Ovary (tissue), 10 donors: ENCODE measurements at places on chromosomes 12 and 14.

DNA sequence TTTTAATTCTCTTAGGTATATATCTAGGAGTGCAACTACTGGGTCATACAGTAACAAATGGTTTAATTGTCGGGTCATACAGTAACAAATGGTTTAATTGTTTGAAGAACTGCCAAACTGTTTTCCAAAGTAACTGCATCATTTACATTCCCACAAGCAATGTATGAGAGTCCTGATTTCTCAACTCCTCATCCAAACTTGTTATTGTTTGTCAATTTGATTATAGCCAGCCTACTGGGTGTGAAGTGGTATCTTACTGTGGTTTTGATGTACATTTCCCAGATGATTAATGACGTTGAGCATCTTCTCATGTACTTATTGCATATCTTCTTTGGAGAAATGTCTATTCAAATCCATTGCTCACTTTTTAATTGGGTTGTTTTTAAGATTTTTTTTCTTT, 67.6 kb upstream of the CFL2 start:
- DNase-seq = no peak

- DNase-seq = no peak
These were observed 30.3 kb downstream of the WBP11 start for GRCh38 chr12:14772946-14773345.

GRCh38 chr14:72638021-72638420, 255.9 kb downstream of the DPF3 start:
- no peak for DNase-seq

- DNase-seq = no peak
These were observed 1.4 kb downstream of the MAP3K9 start for GRCh38 chr14:70807898-70808415.

DNA sequence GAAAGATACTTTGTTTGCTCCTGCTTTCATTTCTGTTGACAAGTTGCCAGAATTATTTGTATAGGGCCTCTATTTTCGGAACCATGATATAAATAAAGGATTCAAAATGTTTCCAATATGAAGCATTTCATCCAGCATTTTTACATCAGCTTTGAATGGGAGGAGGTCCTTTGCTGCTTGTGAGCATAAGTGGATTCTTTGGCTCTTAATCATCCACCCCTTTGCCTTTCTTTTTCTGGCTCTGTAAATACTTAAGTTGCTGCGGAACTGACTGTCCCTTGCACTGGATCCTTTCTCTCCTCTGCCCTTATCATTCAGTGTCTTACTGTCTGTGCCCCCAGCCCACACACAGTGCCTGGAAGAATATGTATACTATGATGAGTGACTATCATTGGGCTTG, 357.3 kb upstream of the RGS6 start:
- no peak for DNase-seq

GRCh38 chr14:102249041-102249440, 55.9 kb downstream of the MOK start:
- DNase-seq = no peak

- DNase-seq = no peak
These were observed 161.2 kb downstream of the PRKCH start for GRCh38 chr14:61482348-61483206.

- peak; percentile 36 for DNase-seq
These were observed 55.6 kb upstream of the PPP2R5C start for GRCh38 chr14:101705733-101706508.

- DNase-seq = peak; percentile 16
These were observed 9.0 kb upstream of the MTA1 start for GRCh38 chr14:105410642-105411016.

GRCh38 chr14:61296719-61297502, 15.8 kb upstream of the TMEM30B start:
- no peak for DNase-seq

DNA sequence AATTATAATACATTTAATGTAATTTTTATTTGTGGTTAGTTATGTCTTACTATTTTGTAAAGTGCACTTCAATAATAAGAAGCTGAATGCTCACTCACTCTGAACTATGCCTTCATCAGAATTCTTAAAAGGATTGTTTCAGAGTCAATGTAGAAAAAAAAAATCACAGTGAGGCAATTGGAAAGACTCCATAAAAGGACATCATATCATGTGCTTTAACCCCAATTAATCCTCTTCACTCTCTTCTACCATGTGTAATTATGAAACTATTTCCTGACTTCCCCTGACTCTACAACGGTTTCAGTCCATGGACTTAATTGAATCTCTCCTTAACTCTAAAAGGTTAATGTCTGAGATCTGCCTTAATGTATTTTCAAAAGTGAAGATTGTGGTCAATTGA, 250.4 kb upstream of the ALG10 start:
- DNase-seq = no peak

DNA sequence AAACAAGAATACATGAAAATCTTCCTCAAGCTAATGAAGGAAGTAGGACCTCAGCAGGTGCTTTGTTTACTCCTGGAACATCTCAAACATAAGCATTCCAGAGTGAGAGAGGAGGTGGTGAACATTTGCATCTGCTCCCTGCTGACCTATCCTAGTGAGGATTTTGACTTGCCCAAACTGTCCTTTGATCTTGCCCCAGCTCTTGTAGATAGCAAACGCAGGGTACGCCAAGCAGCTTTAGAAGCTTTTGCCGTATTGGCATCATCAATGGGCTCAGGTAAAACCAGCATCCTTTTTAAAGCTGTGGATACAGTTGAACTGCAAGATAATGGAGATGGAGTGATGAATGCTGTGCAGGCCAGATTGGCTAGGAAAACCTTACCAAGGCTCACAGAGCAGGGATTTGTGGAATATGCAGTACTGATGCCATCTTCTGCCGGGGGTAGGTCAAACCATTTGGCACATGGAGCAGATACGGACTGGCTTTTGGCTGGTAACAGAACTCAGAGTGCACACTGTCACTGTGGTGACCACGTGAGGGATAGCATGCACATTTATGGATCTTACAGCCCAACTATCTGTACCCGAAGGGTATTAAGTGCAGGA, 1.9 kb downstream of the TOGARAM1 start:
- DNase-seq = no peak

GRCh38 chr12:52871291-52872039, 22.7 kb upstream of the KRT78 start:
- no peak for DNase-seq

DNA sequence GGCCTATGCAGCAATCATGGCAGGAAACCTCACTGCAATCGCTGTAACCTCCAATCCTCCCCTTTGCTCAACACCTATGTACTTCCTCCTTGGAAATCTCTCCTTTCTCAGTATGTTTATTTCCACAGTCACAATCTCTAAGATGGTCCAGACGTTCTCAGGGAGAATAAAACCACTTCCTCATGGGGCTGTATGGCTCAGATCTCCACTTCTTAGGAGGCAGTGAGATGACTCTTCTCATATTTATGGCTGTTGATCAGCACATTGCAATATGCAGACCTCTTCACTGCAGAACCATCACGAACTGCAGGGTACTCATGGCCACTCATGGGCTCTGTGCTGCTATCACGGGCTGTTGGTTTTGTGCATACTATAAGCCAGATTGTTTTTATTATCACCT, 17.1 kb upstream of the OR4K17 start:
- no peak for DNase-seq

DNA sequence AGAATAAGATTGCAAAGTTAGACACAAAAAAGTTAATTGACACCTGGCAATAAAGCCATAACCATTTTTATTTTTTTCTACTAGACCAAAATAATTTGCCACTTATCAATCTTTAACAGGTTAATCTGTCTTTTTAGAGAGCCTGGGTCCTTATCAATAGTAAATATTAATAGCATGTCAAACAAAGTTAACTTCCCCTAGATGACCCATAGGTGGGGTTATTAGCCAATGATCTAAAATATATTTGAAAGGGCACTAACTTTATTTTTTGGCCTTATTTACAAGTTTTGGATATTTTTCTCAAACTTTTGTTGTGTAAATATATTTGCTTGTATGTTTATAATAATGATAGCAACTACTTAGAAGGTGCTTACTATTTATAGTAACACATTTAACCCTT, 3.9 kb downstream of the ANKRD33 start:
- no peak for DNase-seq

- DNase-seq = no peak
These were observed 12.8 kb upstream of the WIF1 start for GRCh38 chr12:65133879-65134278.

DNA sequence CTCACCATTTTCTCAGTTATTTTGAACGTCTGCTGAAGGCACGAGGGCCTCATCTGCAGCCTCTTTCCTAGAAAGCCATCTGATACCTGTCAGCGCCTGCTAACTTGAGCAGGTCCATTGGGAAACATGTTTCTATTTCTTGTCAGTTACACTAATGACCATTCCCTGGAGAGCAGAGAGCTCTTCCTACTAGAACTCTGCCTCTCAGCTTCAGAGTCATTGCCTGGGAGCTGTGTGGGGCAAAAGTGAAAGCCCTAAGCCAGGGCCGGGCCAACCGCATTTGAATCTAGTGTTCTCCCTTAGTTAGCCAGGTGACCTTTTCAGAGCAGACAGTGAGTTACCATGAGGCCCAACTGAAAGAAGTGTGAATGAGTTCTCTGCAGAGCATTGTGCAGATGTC, 135.8 kb downstream of the EML1 start:
- no peak for DNase-seq

GRCh38 chr14:98798099-98798498, 473.9 kb downstream of the BCL11B start:
- no peak for DNase-seq

DNA sequence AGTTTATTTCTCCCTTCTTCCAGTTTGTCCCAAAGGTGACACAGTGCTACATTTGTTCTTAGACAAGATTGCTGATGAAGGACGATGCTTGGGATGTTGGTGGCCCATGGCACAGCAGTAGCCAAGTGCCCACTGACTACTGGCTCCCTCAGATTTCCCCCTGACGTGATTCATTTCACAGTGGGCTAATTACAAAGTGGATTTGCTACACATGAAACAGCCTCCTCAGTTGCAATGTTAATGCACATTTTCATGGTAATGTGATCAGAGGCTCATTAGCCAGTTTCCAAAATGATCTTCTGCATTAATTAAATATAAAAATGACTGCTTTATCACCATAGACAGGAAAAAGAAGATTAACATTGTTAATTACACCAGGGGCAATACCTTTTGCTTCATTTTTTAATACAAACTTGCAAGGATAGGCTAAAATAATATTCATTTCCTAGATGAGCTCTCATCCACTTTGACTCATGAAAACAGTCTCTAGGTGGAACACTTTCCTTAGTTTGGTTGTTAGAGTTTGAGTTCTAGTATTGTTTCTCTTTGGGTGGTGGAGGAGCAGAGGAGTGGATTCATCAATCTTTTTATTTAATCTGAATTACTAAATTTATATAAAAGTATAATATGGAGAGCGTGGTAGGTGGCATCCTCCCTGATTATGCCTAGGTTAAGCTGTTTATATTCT, 250.9 kb downstream of the PDZRN4 start:
- no peak for DNase-seq

DNA sequence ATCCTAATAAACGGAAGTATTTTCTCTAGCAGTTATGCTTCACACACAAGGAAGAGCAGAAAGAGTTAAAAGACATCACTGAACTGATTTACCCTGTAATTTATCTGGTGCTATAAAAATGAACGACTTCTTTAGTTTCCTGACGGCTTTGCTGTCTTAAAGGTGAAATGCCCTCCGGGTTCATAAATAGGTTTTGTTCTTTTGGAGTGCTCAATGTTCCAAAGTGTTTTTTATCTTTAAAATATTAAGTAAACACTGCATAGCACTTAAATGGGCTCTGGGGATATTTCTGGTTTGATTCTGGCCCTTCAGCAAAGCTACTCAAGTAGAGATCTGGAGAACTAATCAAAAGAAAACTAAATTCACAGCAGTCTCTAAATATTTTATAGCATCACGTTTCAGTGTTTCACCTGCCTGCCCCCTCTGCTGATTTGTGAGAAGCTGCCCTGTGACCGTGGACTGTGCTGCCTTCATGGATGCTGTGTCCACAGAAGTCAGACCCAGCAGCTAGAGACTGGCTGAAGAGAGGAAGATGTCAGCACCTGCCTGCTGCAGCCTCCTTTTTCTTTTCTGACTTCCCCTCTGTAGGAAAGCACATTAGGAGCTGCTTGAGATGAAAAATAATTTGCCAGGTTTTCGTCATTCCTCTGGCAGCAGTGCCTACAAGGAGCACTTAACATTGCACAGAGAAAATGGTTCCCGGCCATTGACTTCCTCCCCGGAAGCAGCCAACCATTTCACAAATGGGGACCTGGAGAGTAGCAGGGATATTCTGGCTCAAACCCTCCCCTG, 205.1 kb upstream of the FSCB start:
- DNase-seq = no peak

DNA sequence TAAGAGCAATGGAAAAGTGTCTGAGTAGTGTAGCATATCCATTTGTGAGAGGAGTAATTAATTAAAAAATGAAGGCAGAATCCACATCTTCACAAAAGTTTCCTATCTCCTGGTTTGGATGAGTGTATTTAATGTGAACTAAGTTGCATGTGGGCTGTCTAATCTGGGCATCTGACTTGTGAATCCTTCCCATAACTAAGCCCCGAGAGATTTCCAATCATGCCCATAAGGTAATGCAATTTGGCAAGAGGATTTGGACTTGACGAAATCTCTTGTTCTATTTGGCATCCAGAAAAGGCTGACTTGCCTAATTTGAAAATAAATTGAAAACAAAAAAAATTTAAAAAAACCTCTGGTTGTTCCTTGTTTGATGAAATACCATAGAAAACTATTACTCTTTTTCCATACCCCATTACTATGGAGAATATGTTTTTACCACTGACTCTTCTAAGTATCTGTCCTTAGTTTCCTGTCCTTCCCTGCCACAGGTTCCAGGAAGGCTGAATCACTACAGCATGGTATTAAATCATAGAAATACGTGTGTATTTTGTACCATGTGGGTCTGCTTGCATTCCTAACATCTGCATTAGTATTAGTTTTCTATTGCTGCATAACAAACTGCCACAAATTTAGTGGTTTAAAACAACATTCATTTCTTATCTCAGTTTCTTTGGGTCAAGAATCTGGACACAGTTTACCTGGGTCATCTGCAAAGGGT, 48.4 kb downstream of the ETV6 start:
- DNase-seq = no peak

DNA sequence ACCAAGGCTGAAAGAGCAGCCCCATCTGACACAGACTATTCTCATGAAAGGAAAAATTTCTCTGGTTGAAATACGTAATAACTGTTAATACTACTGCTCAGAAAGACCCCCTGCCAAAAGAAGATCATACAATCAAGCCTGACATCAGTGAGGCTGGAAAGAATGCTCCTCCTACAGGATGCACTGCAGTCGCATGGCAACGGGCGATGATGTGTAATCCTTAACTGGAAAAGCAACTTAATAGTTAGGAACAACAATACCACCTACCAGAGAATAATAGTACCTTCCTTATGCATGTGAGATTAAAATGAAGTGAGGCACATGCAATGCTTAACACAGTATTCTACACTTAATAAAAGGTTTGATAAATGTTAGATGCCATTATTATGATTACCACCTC, 1.2 kb upstream of the GOLGA5 start:
- no peak for DNase-seq

GRCh38 chr14:105315211-105315721, 718 bp downstream of the PACS2 start:
- DNase-seq = no peak
